M059J (cell line): ENCODE measurements at places on chromosomes 1 and 21. TPM values are rescaled to one million over a fixed set of nuclear protein-coding genes. Genes with fewer than 3 reads are reported as not detected.

GRCh38 chr1:85148524-85149250 lies 52.1 kb downstream of the SYDE2 start:
- DNase-seq, result peak; percentile 66

GRCh38 chr1:151774256-151774922 lies 11.1 kb upstream of the MRPL9 start:
- DNase-seq, result no peak

DNA sequence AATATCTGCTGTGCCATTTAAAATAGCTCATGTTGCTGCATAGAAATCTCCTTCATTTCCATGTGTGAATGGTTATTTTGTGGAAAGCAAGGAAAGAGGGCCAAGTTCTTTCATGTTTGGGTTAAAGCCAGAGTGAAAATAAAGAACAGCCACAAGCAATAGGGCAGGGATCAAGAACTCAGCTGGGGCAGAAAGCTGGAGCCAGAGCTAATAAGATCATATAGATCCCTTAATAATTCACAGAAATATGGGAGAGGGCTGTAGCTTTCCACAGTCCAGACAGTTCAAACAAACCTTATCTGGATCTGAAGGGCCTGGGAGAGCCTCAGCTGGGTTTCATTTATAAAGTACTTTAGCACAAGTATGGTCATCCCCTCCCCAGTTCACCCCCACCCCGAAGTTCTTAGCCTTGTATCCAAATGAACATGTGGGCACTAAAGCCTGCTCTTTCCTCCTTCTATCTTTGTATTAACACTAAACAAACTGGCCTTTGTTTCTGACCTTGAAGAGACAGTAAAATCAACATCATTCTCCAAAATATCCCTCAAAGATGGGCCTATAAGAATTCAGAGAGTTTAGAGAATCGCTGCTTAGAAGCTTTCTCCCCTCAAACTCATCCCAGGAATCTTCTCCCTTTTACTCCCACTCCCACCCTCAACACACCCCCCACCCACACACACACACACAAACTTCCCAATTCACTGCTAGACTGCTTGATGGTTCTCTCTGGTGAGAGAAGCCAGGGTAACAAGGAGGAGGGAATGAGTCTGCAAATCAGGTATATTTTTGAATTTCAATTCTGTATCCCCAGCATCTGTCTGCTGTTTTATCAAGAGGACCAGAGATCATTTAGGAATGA lies 41.7 kb downstream of the UTP25 start:
- no peak for DNase-seq

DNA sequence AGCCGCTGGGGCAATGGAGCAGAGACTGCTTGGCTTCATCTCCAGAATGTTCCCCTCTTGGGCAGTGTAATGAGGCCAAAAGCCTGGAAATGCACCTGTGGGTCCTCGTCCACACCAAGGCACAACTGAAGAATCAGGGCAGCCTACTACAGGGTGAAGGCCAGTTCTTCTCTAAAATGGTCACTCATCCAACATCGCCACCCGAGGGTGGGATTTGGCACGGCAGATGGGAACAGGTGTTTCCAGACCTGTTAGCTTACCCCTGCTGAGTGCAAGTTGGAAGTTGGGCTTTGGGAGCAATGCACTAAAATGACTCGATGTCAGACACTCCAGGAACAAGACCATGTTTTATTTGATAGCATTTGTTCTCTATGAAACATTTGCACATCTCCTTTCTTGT lies 543.7 kb downstream of the NPHP4 start:
- no peak for DNase-seq

DNA sequence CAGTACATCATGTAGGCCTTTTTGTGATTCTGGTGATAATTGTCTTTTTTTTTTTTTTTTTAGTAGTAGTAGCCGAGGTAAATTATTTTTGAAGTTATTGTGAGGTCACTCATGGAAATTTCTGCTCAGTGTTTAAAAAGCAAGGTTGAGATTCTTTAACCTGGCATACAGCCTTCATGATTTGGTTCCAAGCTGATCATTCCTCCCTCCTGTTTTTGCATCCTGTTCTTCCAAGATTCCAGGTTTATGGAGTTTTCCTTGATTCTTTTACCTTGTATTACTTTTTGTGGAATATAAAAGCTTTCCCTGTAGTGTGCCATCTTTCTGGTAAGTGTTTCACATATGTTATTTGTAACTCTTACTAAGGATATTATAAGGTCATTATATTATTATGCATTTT lies 9.1 kb downstream of the ZFYVE9 start:
- no peak for DNase-seq

DNA sequence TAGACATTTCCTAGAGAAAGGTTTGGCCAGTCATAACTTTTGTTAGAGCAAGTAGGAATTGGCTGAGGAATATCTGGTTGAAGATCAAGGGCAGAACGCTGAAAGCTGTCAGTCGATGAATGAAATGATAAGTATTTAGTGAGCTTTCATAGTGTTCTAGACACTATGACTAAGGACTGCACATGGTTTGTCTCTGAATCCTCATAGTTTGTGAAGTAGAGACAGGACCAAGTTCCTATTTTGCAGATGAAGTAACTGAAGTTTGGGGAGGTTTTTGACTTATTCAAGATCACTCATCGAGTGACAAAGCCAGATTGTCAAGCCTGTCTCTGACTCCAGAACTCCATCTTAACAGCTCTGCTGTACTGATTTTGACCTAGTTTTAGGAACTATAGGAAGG lies 4.7 kb downstream of the ELOA start:
- no peak for DNase-seq

- DNase-seq, result no peak
Observed at GRCh38 chr1:234750922-234751627, 141.1 kb upstream of the IRF2BP2 start.

GRCh38 chr1:201970334-201971159 lies 11.9 kb upstream of the RNPEP start:
- DNase-seq, result peak; percentile 69

DNA sequence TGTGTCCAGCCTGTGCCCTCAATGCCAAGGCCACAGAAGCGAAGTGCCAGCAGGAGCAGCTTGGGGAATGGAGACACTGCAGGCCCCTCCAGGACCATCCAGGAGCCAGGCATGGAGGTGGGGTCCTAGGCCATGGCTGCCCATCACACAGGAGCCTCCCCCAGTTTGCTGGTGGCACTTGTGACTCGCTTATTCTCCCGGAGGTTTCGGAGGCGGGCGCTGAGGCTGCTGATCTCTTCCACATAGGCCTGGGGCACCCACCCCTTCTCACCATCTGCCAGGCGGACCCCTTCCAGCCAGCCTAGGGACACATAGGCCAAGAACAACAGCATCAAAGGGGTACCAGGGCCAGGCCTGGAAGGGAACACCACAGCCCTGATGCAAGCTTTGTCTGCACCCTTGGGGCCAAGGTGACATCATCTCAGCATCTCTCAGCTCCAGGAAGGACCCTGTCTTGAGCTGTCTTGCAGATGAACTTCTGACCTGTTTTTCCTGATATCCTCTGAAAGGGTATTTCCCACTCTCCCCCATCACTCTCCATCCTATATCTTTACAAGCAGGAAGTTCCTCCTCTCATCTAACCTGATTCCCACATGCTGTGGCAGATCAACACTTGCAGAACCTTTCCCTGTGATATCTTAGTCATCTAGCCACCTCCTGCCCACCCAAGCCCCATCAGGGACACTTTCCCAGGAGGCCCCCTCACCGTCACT lies 13.9 kb downstream of the ARHGEF19 start:
- DNase-seq, result no peak

- DNase-seq, result peak; percentile 79
Observed at GRCh38 chr1:159429074-159429861, 2.7 kb upstream of the OR10J4 start.

GRCh38 chr1:197672347-197672746 lies 102.9 kb downstream of the DENND1B start:
- DNase-seq, result no peak

DNA sequence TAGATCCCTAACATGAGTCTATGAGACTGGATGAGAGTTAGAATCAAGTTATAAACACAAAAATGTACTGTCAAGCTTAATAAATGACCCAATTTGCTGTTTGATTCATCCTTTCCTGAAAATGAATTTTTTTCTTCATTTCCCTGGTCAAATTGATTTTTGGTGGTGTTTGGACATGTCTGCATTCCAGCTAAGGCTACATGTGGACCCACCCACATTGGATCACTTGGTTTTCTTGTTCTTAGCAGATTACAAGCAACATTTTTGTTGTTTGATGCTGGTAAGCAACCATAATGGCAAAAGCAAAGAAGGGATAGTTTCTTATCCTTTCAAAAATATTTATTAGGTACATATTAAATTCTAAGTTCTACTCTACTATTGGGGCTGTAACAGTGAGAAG lies 181.1 kb downstream of the NEK7 start:
- DNase-seq, result no peak

- peak; percentile 61 for DNase-seq
Observed at GRCh38 chr1:200346700-200347099, 63.1 kb downstream of the ZNF281 start.

GRCh38 chr1:81681114-81681513 lies 119.6 kb upstream of the ADGRL2 start:
- DNase-seq, result no peak

DNA sequence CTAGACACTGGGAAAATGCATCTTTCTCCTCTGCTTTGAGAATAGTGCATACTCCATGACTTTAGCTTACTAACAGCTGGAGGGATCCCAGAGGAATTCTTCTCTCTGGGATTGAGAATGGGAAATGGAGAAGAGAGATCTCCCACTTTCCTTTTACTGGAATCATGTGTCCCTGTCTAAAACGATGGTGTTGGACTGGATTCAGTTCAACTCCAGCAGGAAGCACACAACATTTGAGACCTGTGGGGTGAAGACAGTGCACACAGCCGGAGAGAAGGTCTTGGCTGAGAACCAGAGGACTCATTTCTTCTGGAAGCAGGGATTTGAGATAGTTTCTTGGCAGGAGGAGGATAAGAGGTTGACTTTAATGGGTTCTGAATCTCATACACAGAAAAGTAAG lies 58.7 kb downstream of the TRABD2B start:
- no peak for DNase-seq

DNA sequence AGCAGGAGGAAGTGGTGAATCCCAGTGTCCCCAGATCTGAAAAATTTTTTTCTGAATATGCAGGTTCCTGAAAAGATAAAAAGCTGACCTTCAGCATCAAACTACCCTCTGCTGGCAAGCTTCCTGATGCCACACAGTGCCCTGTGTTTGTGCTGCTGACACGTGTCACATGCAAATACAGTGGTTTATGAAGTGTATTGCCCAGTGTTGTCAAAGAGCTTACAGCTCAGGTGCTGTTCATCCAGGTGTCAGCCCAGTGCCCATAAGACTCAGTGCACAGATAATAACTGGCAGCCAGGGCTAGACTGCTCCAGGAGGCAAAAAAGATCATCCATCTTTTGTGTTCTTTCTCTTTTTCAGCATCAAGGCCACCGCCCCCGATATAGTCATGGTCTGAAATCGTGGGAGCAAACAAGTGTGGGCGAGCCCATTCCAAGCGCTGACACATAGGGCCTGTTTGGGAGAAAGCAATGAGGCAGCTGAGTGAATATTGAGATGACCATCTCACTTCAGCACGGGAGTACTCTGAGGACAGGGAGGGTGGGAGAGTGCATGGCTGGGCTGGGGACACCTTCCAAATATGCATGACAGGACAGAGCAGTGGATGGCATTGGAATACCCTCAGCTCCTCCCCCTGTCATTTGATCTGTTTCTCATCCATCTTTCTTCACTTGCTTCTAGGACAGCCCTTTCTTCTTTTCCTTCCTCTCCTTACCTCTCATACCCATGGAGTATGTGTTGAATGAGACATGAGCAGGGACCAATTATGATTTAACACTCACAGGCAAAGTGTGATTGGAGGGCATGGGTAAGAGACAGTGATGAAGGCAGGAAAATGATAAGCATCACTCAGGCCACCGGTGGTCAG lies 6.4 kb upstream of the KCNK1 start:
- no peak for DNase-seq

- DNase-seq, result peak; percentile 62
Observed at GRCh38 chr1:223683586-223684487, 18.3 kb upstream of the CAPN8 start.

DNA sequence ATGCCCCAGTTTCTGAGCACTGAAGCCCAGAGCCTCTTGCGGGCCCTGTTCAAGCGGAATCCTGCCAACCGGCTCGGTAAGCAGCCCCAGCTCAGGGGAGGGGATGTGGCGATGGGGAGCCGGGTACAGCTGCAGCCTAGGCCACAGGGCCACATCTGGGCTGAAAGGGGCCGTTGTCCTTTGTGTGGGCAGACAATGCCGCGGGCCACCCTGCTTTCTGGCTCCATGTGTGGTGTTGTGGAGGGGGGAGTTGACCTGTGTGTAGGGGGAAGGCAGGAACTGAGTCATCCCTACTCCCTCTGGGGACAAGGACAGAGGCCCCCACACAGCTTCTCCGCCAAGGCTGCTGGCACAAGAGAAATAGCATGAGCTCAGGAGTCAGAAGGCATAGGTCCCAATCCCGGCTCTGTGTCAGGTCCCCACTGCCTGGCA lies 26.0 kb downstream of the RPS6KA1 start:
- DNase-seq, result peak; percentile 57

- DNase-seq, result peak; percentile 74
Observed at GRCh38 chr1:184982002-184982954, 8.0 kb upstream of the NIBAN1 start.

GRCh38 chr1:39409055-39409816 lies 82.2 kb upstream of the BMP8A start:
- peak; percentile 78 for DNase-seq

DNA sequence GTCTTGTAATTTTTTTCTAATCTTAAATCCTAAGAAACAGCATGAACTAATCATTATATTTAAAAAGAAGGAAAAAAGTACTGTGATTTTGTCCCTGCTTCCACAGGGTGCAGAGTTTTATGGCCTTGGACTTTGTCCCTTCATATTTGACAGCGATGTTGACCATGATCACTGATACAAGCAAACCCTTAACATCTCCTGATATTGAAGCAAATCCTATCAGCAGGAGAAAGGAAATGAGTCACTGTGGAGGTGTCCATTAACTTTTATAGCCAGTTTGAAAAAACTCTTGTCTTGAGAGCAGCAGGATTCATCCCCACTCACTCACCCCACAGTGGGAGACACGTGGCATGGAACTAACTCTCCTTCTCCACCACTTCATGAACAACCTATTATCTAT lies 5.1 kb upstream of the REG4 start:
- peak; percentile 61 for DNase-seq

AMIGO1 gene
- 1.1 and 2.4 TPM in 2 replicates for total RNA-seq

TBX15 gene
- 1.5 and 2.9 TPM in 2 replicates for total RNA-seq

AUNIP gene
- 7.1 and 9.1 TPM in 2 replicates for total RNA-seq

DIRAS3 gene
- 1.6 and 2.0 TPM in 2 replicates for total RNA-seq

CYP4A22 gene
- not detected in 2 replicates for total RNA-seq

FAM151A gene
- not detected in 2 replicates for total RNA-seq

SAMD13 gene
- 0.20 and 2.3 TPM in 2 replicates for total RNA-seq

C4BPA gene
- 0.10 TPM in 1 of 2 replicates, not detected in the other for total RNA-seq

KIRREL1 gene
- 58.6 and 103 TPM in 2 replicates for total RNA-seq

RIMS3 gene
- 0.64 and 1.6 TPM in 2 replicates for total RNA-seq

CFHR4 gene
- total RNA-seq, result not detected in 2 replicates

UBIAD1 gene
- total RNA-seq, result 9.5 and 11.0 TPM in 2 replicates

EDN2 gene
- not detected in 2 replicates for total RNA-seq
